ENCODE measurements at places on chromosomes 4 and X.

- DNase-seq = no peak
Observed at GRCh38 chr4:165101641-165102040, 11.0 kb downstream of the TMEM192 start.

DNA sequence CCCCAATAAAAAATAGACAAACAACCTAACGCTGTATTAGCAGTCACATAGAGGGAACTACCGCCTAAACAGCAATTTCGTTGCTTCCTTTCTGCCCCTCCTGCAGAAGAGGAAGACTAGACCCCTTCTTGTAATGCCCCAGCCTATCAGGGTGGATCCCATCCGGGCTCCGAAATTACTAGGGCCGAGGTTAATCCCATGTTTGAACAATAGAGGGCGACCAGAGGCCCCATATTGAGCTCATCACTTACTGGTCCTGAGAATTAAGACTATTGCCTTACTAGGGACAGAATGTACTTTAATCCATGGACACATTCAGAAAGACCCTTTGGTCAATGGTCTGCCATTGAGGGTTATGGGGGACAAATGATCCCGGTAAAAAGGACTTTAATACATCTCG, 11.8 kb upstream of the ZNF630 start:
- DNase-seq = peak; percentile 23

GRCh38 chr4:8709050-8709728, 116.6 kb downstream of the CPZ start:
- no peak for DNase-seq

GRCh38 chrX:74248889-74249288, 55.1 kb upstream of the ZCCHC13 start:
- peak; percentile 16 for DNase-seq

- DNase-seq = no peak
Observed at GRCh38 chr4:74716436-74716765, 77.9 kb downstream of the BTC start.

DNA sequence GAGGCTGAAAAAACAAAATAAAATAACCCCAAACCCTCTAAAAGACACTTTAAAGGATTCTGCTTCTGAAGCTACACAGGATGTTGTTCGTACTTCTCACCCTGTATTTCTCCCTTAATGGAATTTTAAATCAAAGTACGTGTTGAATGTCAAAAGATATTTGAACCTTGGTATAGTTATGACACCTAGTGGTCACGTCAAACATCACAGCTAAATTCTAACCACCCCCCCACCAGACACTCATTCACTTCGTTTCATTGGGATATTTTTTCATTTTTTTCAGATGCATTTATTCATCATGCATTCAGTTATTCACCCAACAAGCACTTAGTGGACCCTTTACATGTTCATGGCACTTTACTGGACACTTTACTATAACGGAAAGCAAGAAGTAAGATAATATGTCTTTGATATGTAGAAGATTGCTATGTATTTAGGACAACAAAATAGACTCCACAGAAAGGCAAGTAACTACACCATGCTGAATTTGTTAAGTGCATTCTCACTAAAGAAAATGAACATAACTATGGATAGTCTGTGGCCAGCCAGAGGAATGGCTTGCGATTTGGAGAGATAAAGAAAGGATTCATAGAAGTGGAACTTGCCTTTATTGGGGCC, 62.5 kb upstream of the GPR174 start:
- no peak for DNase-seq

DNA sequence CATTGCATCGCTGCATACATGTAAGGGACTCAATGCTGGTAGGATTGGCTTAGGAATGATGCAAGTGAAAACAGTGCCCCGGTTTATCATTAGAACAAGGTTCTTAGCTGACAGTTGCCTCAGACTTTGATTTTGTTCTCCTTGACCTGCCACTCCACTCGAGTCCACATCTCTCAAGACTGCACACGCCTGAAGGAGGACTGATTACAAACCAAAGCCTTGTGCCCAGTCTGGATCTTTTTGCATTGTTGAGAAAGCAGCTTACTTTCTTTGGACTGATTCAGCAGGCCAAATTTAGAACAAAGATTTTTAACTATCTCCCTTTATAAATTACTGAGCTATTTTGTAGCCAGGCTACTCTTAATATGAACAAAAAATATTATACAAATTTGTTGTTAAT, 125.6 kb downstream of the PTTG2 start:
- DNase-seq = no peak

DNA sequence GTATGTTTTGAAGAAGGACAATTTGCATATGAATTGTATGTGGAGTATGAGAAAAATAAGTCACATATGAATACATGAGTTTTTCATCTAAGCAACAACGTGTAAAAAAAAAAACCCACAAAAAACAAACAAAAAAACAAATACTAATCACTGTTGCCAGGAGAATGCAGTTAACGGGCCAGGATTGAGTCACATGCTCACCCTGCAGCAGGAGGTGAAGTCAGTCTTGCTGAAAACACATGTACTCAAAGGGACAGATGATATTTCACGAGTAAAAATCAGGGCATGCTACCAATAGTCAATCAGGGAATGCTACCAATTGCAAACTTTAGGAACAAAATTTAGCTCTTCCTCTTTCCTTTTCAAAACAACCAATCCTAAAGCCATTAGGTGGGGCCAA, 10.4 kb upstream of the DCLK2 start:
- no peak for DNase-seq

DNA sequence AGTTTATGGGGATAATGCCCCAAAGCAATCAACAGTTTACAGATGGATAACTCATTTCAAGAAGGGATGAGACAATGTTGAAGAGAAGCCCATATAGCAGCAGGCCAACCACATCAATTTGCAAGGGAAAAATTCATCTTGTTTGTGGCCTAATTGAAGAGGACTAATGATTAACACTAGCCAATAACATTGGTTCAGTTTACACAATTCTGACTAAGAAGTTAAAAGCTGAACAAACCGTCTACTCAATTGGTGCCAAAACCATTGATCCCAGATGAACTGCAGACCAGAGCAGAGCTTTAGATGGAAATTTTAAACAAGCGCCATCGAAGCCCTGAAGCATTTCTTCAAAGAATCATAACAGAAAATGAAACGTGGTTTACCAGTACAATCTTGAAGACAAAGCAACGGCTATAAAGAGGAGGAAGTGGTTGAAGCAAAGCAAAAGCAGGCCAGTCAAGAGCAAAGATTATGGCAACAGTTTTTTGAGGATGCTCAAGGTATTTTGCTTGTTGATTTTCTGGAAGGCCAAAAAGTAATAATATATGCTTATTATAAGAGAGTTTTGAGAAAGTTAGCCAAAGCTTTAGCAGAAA, 20.5 kb upstream of the BLTP1 start:
- no peak for DNase-seq

DNA sequence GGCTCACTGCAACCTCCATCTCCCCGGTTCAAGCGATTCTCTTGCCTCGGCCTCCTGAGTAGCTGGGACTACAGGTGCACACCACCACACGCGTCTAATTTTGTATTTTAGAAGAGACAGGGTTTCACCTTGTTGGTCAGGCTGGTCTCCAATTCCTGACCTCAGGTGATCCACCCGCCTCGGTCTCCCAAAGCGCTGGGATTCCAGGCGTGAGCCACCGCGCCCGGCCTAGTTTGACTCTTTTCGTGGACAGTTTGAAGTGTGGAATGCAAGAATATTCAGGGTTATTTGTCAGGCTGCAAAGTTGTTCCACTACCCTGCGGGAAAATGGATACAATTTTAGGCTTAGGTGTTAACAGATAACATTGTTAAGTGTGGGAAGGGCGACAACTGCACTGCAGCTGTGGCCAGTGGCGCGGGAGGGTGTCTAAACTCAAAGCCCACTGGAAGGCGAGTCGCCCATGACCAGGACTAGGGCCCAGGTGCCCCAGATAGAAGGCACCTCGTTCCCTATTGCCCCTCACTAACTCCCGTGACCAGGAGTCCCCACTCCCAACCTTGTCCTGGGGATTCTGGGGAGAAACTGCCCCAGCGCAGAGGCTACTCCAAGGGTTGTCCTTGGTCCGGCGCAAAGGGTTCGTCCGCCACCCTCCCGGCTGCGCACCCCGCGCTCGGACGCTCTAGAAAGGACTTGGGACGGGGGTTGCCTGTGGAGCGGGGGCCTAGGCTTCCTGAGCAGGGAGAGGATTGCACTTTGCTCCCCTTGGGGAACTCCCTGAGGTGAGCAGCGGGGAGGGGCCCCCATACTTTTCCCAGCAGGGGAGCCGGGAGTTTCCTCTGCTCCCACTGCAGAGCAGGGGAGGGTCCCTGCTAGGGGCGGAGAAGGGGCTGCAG, 1.1 kb upstream of the CD99 start:
- DNase-seq = no peak

GRCh38 chrX:69603566-69604194, 12.2 kb upstream of the EDA start:
- DNase-seq = no peak

GRCh38 chr4:145047151-145047550, 50.8 kb downstream of the ANAPC10 start:
- DNase-seq = no peak

- no peak for DNase-seq
Observed at GRCh38 chr4:88297212-88297516, 12.8 kb upstream of the PPM1K start.

DNA sequence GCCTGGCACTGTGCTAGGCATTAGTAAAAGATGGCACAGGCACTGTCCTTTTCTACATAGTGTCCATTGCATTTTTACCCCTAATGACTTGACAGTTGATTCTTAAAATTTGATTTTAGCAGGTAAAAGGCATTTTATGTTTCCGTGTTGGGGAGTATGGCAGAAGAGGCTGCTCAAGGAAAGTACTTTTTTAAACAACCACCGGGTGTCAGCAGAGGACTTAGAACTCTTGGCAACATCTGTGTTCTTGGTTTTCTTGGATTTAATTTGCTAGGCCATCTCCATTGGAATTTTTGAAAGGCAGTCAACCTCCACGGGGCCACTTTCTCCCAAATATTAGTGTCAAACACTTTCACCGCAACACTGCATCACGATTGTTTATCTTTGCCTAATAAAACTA, 102.9 kb downstream of the TSPAN7 start:
- no peak for DNase-seq

GRCh38 chr4:178871476-178871875, 1429.2 kb upstream of the AGA start:
- no peak for DNase-seq

DNA sequence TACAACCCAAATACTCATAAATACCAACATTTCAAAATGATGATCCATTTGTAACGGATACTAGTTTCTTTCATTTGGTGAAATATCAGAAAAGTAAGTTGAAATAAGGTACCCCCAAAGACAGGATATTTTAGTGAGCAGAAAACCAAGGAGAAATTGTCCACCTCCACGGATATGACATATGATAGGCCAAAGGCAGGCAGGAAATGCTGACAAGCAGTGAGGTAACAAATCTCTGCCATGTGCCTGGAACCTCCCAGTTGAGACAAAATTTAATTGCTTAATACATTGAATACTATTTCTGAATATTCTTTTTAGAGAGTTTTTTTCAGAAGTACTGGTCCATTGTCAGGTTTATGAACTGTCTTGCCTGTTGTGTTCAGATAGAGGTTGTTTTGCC, 118.8 kb downstream of the GATB start:
- no peak for DNase-seq

DNA sequence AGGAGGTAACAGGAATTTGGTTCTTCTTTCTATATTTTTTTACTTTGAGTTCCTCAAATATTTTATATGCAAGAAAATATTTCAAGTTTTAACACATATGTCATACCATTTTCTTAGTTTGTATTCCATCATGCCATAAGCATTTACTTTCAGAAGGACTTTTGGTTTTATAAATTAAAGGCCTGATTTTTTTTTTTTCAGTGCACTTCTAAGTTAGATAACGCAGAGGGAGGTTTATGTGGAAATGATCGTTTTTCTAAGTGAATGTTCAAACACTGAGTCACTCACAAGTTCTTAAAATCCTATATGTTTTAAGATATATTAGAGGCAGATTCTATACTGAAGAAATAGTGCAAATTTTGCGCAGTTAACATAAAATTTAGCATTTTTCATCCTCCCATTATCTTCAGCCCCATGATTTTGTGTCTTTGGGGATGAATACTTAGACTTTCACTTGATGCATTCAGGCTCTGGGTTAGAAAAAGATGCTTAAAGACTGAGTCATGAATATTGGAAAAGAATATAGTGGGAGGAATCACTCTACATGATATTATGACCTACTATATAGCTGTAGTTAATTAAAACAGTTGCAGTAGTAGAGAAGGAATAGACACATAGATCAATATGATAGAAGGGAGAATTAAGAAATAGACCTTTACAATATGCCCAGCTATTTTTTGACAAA, 54.9 kb downstream of the COL4A5 start:
- DNase-seq = no peak

GRCh38 chrX:77118686-77119085, 328.5 kb upstream of the FGF16 start:
- DNase-seq = no peak

DNA sequence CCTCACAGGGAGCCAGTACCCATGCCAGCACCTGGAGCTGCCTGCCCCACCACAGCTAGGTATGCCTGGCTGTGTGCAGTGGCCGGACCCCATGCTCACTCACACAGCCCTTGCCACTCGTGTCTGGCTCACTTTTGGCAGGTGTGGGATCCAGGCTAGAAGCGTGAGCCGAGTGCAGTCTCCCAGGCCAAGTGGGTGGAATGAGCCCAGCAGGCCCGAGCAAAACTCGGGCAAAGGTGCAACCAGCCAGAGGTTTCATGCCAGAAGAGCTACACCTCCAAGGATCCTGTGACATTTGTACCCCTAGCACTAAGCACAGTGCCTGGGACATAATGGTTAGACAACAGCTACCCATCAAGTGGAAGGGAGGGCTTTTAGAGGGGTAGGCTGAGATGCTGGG, 217.8 kb downstream of the NSUN7 start:
- no peak for DNase-seq

DNA sequence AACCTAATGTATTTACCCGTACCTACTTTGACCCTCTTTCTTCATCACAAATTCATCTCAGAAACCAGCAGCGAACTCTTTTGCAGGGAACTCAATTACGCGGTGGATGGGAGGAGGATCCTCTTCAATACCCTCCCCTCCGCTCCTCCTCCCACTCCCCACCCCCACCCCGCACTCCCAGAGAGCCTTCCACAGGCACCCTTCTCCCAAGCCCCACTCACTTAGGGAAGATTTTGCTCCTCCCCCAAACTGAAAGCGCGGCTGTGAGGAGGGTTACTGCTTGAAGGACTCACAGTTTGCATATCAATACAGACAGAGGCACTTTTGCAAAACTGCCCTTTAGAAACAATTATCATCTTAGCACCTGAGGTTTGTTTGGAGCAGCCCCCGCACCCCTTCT, 960 bp upstream of the IL1RAPL1 start:
- peak; percentile 47 for DNase-seq

- DNase-seq = no peak
Observed at GRCh38 chr4:96139251-96139929, 299.5 kb downstream of the PDHA2 start.

DNA sequence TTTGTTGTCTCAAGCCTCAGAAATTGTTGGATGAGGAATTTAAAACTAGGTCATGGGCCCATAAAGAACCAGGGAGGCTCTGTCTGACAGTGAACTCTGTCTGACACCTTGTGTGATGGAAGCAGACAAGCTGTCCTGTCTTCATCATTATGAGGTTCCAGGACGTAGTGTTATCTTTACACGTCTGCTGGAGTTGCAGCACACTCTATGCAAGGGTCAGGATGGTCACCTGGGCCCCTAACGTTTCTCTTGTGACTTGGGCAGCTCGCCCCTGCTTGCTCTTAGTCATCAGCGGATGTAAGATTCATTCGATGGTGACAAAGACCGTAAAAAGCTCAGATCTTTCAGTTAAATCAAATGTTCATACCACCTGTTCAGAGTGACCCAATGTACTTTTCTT, 92.0 kb upstream of the ADGRG2 start:
- DNase-seq = no peak

Measured in heart left ventricle (tissue), 16 donors.